Kidney (tissue), 22 donors: ENCODE measurements at places on chromosomes 11 and 22. TPM values are rescaled to one million over a fixed set of nuclear protein-coding genes. Genes with fewer than 3 reads are reported as not detected.

Gene PHF21A
- 48.2 TPM for total RNA-seq

Gene FAM180B
- total RNA-seq, result not detected

Gene C11orf86
- not detected for total RNA-seq

Gene GAL3ST1
- 16.1 TPM for total RNA-seq

Gene SUSD2
- 14.8 TPM for total RNA-seq

Gene TMEM121B
- 1.2 TPM for total RNA-seq

Gene DRD4
- 1.1 TPM for total RNA-seq

Gene CCDC116
- total RNA-seq, result 0.22 TPM

Gene TMPRSS6
- 1.4 TPM for total RNA-seq

Gene MRPL23
- total RNA-seq, result 45.9 TPM

Gene APIP
- 26.5 TPM for total RNA-seq

Gene MS4A1
- 11.1 TPM for total RNA-seq

Gene FGF4
- total RNA-seq, result not detected

Gene GRM5
- total RNA-seq, result 0.63 TPM
